ENCODE measurements at places on chromosomes 12 and 14.

DNA sequence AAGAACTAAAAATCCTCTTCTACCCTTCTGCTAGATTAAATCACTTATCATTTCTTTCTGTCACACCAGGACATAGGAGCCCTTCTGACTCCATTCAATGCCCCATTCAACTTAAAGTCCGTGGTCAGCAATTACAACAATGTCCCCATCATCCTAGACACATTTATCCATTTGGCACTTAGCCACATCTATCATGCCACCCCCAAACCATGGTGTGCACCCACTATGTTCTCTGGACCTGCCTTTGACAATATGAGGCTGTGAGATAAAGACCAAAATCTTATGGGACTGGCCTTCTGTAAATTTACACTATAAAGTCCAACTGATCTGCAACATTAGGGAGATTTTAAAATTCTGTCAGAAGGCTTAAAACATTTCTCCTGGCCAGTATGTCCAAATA, 104.4 kb downstream of the SSPN start:
- DNase-seq = no peak

- DNase-seq = no peak
Observed at GRCh38 chr14:84998216-84998615, 531.7 kb upstream of the FLRT2 start.

DNA sequence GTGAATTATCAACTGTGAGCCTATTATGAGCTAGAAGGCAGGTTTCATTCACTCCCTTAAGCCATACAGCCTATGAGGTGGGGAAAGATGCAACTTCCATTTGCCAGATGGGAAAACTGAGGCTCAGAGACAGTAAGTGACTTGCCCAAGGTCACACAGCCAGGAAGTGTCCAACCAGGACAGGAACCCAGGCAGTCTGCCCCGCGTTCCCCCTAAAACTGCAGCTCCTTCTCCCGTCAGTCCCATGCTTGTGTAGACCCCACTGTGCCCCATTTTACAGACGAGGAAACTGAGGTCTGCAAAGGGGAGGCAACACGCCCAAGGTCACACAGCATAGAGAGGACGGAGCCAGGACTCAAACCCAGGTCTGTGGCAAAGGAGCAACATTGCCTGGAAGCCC, 50.6 kb downstream of the NCOR2 start:
- DNase-seq = no peak

DNA sequence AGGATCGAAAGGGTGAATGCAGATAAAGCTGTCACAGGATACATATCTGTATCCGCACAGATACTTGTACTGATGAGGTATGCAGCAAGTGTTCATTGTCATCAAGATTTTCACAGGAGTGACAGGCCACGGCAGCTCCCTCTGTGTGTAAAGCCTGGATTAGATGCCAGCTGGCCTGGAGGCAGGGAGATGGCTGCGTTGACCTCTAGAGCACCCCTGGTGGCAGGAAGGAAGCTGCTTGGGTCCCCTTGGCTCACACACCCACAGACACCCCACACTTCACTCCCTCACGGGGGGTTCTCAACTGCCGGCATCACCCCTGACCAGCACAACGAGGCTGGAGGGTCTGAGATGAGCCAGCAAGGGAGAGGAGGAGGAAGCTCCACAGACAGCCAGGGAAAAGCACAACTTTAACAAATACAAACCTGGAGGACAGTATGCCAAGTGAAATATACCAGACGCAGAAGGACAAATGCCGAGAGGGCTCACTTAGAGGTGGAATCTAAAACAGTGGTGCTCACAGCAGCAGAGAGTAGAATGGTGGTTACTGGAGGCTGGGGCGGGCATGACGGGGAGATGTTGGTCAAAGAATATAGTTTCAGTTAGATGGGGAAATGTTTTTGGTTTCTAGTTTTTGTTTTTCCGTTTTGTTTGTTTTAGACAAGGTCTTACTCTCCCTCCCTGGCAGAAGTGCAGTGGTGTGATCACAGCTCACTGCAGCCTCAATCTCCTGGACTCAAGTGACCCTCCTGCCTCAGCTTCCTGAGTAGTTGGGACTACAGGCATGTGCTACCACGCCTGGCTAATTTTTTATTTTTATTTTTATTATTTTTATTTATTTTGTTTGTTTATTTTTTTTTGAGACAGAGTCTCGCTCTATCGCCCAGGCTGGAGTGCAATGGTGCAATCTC, 45.7 kb downstream of the TEAD4 start:
- DNase-seq = no peak

- no peak for DNase-seq
Observed at GRCh38 chr14:23147676-23148075, 28.6 kb upstream of the CEBPE start.

DNA sequence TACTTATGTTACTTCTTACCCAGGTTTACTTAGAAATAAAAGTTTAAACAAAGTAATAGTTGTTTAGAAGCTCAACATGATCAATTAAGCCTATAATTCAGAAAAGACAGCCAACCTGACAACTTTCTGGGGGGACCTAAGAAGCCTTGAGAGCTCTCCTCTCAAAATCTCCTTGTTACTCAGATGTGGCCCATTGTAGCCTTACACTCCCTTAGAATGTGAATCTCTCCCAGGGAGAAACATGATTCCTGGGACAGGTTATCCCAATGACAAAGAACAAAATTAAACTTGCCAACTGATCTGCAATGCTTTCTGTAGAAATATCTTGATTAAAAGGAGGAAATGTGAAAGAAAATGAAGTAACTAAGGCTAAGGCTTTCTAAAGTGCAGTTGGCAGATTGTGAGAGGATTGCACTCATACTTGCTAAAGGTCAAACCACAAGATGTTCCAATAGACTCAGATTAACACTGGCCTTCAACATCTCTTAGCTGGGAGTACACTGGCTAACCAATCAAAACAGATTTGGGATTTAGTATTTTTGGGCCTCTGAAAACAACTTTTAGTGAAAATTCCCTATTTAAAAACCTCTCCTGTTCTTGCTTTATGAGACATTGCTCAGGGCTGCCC, 72.3 kb upstream of the TMX1 start:
- no peak for DNase-seq

DNA sequence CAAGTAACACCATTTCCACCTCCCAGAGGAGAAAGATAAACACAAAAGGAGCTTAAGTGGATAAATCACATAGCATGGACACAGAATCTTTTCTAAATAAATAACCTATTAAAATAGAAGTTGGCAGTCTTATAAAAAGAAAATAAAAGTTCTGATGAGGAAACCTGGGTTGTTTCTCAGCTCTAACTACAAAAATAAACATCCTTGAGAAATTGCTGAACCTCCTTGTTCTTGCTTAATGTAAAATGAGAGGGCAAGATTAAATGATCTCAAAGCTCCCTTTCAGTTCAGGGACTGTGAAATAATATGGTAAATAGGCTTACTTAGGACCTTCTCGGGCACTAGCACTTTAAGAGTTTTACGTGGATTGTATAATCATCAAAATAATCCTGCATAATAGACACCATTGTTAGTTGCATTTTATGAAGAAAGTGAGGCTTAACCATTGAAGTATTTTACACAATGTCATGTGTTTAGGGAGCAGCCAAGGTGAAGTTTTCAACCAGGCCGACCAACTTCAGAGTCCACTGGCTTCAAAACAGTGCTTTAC, 214.0 kb upstream of the NOVA1 start:
- no peak for DNase-seq

- DNase-seq = no peak
Observed at GRCh38 chr12:51295651-51296050, 25.4 kb upstream of the SMAGP start.

- DNase-seq = no peak
Observed at GRCh38 chr12:71730936-71731335, 23.7 kb upstream of the RAB21 start.

GRCh38 chr14:45028107-45028626, 55.7 kb upstream of the PRPF39 start:
- DNase-seq = no peak

DNA sequence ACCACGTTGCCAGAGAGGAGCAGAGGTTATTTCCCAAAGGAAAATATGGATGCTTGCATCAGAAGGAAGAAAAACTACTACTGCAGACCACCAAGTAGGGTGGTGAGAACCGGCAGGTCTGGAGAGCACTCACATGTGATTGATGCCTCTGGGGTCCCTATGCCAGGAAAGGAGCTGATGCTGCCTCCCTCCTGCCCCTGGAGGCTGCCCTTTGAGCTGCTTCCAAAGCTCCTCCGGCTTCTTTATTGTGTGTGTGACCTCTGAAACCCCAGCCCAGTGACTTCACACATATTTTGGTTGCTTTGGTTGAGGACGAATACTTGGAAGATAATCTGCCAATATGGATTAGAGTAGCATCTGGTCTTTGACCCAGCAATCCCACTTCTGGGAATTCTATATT, 133.4 kb downstream of the AACS start:
- no peak for DNase-seq

DNA sequence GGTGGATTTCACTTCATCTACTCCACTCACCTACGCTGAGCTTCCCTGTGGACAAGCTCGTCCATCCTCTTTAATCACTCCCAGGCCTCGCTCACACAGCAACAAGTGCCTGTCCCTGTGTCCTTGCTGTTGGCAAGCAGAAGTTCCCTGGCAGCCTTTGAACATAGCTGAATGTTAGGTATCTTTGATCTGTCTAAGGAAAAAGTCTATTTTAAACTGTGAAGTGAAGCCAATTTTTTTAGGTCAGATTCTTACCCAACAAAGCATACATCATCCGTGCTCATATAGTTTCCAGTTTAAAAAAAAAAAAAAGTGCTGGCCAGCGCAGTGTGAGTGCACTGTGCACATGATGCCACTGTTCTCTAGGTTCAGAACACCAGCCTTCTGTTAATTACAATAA, 36.3 kb downstream of the PPP2R5C start:
- DNase-seq = no peak

- DNase-seq = no peak
Observed at GRCh38 chr14:94109915-94110250, 653 bp upstream of the IFI27 start.

GRCh38 chr12:19158923-19159322, 29.4 kb downstream of the PLEKHA5 start:
- DNase-seq = no peak

DNA sequence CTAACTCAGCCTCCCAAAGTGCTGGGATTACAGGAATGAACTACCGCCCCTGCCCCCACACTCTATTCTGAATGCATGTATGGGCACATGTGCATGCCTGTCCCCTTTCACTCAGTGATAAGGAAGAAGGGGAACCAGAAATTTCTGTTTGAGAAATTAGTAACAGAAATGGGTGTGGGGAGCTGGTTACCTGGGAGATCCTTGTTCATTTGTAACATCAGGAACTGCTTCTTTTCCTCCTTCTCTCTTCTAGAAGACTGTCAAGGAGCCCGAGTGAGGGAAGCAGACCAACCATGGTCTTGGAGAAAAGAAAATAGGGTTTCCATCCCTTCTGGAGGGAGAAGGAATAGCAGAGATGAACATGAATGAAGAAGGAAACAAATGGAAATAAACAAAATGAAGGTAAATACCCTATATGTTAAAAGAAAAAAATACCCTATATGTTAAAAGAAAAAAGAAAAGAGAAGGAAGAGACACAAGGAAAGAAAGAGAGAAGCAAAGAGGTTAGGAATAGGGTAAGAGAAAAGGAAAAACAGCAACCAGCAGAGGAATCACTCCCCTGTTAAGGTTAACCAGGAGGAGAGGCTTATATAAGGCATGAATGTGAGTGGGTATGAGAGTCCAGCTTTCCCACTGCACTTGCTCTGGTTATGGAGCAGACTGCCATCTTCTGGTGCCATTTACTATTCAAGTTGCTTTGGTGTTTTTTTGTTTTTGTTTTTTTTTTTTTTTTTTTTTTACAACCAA, 3.3 kb downstream of the PPP1R3E start:
- DNase-seq = no peak

DNA sequence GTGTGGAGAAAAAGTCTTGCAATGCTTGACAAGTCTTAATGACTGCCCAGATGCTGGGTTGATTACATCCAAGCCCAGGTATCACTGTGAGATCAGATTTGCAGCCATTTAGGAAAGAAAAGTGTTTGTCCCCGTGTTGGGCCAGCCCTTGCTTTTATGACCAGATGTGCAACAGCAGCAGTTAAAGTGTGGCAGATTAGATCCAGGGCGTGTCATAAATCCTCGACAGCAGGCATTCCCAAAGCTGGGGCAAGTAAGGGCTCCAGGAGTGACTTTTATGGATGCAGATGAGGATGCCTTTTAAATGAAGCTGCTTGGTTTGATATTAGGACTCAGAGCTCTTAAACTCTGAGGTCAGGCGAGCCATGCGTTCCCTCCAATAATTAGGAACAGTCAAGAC, 1.7 kb downstream of the SMOC1 start:
- DNase-seq = no peak

GRCh38 chr14:56549721-56550120, 29.9 kb upstream of the TMEM260 start:
- no peak for DNase-seq

DNA sequence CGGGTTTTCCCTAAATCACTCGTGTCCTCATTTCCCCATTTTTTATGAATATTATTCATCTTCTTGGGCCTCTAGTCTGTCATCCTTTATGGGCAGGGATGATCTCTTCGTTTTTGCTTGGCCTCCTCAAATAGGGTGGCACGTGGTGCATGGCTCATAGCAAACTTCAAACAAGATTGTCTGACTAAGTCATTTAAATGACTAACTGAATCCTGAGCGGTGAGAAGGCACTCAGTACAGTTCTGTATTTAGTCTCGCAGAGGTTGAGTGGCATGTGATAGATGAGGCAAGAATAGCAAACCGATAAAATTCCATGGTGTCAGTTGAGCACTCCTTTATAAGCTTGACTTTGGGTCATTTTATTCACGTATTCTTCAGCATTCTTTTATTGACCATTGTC, 5.7 kb upstream of the JDP2 start:
- DNase-seq = no peak

- no peak for DNase-seq
Observed at GRCh38 chr12:12396694-12397093, 39.8 kb downstream of the BORCS5 start.

- DNase-seq = no peak
Observed at GRCh38 chr14:55152052-55152753, 23.2 kb downstream of the LGALS3 start.

Measured in stimulated activated CD4-positive, alpha-beta T cell treated with anti-CD3 and anti-CD28 coated beads, Interleukin-15, amount 100 ng/mL, for 1 hour (primary cell).